ENCODE measurements at places on chromosomes 3 and 15.

- DNase-seq = peak; percentile 73
Measured at GRCh38 chr3:112092496-112093179, 6.4 kb downstream of the C3orf52 start.

- DNase-seq = no peak
Measured at GRCh38 chr3:149487598-149488197, 13.2 kb downstream of the TM4SF4 start.

DNA sequence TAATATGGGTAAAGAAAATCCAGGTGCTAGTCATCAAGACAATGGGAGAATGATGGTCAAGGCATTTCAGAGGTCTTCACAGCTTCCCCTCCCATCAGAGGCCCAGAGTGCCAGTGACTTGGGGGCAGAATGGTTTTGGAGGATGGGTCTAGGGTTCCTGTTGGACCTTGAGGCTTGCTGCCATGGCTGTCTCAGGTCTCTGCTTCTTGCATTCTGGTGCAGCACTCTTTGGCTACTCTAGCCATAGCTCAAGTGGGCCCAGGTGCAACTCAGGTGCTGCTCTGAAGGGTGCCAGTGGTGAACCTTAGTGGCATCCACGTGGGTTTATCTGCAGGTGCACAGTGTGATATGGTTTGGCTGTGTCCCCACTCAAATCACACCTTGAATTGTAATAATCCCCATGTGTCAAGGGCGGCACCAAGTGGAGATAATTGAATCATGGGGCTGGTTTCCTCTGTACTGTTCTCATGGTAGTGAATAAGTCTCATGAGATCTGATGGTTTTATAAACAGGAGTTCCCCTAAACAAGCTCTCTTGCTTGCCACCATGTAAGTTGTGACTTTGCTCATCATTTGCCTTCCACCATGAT, 48.5 kb upstream of the PEX5L start:
- DNase-seq = no peak

DNA sequence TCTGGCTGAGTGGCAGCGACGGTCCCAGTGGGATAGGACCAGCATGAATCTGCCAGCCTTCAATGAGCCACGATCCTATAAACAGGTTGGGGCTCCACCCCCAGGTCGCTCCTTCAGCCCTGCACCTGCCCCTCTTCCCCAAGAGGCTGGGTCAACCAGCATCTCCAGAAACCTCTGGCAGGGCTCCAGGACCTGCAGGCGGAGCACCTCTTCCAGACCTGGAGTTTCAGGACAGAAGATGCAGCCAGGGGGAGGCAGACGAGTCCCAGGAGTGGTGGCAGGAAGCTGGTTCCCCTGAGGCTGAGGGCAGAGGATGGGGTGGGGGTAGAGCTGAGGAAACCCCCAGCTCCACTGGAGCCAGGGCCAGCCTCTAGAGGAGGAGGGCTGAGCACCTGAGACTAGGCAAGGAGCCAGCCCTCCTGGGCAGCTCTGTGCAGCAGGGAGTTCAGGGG, at the start of gene PLA2G4D:
PLA2G4D (minus strand) TSS at position 51 of the 452 bp plus-strand sequence. CDS start 103 bp downstream, outside the sequence.
- DNase-seq = peak; percentile 6

GRCh38 chr3:186200726-186201125, 91.8 kb upstream of the ETV5 start:
- no peak for DNase-seq

GRCh38 chr15:33612721-33613304, 302.0 kb downstream of the RYR3 start:
- no peak for DNase-seq

DNA sequence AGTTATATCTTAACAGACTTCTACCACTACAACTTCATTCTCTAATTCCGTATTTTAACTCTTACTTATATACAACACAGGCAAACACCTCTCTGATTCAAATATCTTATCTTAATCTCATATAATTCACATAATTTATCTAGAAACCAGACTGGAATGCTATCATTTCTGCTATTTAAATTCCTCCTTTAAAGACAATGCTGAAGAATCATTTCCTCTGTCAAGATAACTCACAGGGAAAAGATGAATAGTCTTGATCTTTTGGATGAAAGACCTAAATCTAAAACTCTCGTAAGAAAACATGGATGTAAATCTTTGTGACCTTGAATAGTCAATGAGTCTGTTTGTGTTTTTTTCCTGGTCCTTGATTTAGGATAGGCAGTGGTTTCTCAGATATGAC, 135.3 kb upstream of the PLXND1 start:
- no peak for DNase-seq

DNA sequence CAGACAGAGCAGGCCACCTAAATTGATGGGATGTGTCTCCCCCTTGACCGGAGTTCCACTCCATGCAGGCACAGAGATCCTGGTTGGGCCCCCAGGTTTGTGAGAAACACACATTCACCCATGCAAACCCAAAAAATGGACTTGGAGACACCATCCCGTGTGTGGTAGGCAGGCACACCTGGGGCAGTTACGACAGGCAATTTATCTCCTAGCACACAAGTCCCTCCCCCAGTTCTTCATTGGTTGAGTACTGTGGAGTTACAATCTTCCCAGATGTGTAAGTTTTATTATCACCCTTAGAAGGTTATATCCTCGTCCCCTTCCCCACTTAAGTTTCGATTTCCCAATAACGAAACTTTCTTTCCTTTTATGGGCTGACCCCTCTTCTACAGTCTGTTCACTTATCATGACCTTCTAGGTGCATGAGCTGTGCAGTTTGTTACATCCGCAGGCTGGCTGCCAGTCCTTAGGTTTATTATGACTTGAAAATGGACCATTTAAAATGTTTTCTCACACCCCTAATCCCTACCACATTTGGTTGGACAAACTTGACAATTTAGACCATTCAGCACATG, 27.3 kb downstream of the ARL8B start:
- DNase-seq = no peak

GRCh38 chr3:131033480-131034080, 6.9 kb downstream of the NEK11 start:
- DNase-seq = peak; percentile 10

GRCh38 chr3:164401923-164402322, 676.4 kb downstream of the SI start:
- no peak for DNase-seq

DNA sequence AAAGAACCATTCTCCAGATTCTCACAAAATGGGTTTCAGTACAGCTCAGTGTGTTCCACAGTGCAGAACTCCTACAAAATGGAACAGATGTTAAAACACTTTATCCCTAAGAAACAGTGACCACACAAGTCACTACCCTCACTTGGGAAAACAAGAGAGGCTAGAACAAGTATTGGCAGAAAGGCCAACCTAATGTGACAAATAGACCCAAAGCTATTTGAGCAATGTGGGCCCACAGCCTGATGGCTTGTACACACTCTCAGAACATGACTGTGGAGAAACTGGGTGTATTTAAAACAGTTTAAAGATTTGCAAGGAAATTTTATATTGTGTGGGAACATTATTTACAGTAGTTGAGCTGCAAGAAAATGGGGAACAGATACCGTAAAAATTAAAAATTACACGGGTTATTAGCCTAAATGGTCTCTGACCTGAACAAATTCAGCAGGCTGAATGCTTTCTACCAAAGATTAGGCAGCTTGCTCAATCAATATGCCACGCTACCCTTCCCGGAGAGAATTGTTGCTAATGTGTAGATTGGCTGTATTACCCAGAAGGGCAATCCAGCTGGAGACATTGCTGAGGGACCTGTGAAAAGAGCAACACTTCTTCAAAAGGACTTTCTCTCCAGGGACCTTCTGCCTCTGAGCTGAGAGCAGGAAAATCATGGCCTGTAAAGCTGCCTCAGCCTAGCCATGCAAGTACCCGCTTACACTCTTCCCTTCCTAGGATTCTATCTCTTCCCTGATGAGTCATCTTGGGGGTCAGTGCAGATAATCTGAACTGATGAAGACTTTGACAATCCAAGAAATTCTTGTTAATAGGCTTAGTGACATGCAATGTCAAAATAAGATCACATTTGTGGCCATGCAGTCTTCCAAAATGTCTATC, 97.1 kb downstream of the STRIT1 start:
- DNase-seq = peak; percentile 15

DNA sequence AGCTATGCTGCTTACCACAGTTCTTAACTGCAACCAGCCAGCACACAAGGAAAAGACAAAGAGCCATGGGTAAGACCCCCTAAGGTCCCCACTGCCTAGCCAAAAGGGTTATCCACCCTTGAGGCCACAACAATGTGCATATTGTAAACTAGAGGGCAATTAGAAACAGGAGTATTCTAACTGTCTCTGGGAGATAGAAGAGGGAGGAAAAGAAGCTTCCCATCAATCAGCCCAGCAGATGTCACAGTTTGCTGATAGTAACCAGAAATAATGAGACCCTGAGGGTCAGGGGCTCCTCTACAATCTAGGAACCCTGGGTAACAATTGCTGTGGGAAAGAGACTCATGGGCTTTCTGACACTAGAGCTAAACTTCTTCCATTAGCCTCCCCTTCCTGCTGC, 20.6 kb upstream of the IFT57 start:
- DNase-seq = no peak

DNA sequence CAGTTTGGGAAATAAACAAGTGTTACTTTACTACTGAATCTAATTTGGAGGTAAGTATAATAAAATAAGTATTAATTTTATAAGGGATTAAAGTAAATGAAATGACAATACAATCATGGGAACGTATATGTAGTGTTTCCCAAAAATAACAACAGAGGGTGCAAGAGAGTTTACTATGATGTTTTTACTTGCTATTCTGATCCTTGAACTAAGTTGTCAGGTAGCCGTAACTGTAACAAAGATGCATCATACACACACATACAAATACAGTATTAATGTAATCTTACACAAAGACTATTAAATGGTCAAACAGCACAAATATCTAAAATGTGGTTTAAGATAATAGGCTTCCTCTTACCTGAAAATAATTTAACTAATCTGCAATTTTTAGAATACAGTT, 311.4 kb downstream of the TBC1D5 start:
- peak; percentile 12 for DNase-seq

- DNase-seq = no peak
Measured at GRCh38 chr15:31405200-31405920, 78.7 kb downstream of the KLF13 start.

DNA sequence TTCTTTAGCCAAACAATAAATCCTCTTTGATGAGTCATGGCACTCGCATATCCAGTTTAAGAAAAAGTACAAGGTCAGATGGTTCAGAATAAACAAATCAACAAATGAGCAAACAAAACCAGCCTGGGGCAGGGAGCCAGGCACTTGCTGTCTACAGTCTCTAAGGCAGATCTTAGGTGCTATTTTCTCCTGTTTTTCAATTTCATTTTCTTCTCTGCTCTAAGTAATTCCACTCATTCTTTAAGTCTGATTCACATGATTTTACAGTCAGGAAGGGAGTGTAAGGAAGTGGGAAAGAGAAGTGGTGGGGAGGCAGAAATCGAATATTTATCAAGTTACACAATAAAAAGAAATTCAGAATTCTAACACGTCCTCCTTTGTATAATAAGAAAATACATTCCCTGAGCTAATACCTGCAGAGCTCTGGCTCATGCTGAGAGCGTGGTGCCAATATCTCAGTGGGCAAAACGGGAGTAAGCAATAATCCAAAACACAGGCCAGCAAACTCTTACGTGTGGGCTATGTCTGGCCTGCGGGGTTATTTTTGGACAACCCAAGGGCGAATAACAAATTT, 298.6 kb downstream of the ADAMTS17 start:
- no peak for DNase-seq

- DNase-seq = no peak
Measured at GRCh38 chr3:24435584-24435983, 59.1 kb downstream of the THRB start.

- DNase-seq = no peak
Measured at GRCh38 chr3:86175593-86176444, 815.1 kb downstream of the VGLL3 start.

DNA sequence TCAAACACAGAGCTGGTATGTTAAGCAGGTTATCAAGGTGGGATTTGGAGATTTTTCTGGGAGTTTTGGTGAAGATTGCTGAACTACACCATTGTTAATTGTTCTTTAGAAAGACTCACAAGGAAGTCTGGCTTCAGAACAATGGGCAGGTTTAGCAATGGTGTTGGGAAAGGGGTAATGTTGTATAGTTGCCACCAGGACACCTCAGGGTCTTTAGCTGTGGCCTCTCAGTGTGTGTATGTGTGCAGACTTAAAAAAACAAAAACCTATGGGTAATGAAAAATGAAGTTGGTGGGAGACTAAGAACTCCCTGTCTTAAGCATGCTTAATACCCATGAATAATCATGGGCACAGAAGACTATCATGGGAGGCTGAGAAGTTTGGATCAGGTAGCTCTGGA, 91.7 kb downstream of the MCTP2 start:
- no peak for DNase-seq

- no peak for DNase-seq
Measured at GRCh38 chr3:165748094-165748493, 89.1 kb downstream of the BCHE start.

DNA sequence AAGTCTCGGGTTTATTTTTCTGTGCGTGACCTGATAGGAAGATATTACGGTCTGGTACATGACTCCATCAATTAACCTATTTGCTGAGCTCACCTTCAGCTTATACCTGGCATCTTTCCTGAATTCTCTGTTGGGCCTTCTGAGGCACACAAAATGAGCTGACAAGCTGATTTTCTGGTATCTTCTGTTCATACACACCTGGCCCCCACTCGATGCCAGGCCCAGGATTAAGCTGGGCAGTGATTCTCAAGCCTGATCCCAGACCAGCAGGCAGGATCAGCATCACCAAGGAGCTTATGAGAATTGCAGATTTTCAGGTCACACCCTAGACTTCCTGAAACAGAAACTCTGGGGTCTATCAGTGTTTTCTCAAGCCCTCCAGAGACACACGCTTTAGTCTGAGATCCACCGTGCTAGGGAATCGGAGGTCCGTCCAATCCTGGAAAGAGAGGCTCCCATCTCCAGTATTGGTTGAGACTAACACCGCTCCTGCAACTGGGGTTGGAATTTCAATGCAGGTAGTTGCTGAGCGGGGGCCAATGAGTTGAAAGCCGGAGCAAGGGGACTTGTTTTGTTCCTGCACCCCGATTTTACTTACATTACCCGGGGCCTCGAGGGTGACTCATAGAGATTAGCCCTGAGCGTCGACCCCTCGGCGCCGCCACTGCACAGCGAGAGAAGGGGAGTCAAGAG, 636 bp upstream of the EIF1B start:
- no peak for DNase-seq

- no peak for DNase-seq
Measured at GRCh38 chr3:99211309-99211708, 309.8 kb upstream of the DCBLD2 start.

- DNase-seq = no peak
Measured at GRCh38 chr3:180402471-180403073, 199.4 kb upstream of the TTC14 start.

GRCh38 chr3:146178006-146178689, 17.2 kb upstream of the PLOD2 start:
- no peak for DNase-seq
